Activated T-cell treated with anti-CD3 and anti-CD28 coated beads for 48 hours (primary cell): ENCODE measurements at places on chromosomes 7 and 10.

DNA sequence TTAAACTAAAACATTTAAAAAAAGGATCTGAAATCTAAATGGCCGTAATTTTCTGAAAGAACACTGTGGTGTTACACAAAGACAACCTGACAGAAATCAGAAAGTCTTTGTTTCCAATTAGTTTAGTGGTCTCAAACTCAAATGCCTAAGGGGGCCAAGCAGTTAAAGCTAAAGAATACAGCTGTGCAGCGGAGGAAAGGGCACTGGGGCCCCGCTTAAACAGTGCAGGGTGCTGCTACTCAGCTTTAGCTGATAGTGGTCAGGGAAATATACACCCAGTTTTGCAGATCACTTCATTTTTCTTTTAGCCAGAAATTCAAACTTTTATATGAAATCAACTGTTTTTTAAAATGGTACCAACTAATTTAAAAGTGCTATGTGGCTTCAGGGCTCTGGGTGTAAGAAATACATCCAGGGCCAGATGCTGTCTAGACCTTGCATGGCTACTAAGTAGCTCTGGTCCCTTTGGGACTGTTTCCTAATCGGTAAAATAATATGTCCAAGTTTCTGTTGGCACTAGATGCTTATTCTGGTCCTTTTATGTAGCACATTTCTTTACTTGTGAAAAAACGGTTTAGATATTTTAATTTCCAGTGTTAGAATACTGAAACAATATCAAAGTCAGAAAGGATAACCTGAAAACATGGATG, 161.8 kb upstream of the LAMB4 start:
- no peak for DNase-seq

- DNase-seq: no peak
Observed at GRCh38 chr10:130218936-130219335, 82.7 kb downstream of the GLRX3 start.

GRCh38 chr10:119289227-119289920, 82.0 kb downstream of the GRK5 start:
- no peak for DNase-seq

DNA sequence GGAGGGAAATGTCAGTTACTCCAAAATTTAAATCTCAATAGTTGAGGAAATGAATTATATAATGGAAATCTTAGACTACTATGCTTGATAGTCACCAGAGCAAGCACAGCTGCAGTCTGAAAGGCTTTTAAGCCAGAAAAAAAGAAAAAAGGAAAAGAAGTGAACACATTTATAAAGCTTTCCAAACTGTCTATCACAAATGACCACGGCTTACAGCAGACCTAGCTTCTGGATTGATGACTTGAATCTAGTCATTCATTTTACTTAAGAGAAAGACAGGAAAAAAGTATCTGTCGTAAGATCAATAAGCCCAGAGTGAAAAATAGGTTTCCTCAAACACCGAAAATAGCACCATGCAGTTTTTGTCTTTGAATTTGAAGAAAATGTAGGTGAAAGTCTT, 67.9 kb upstream of the OGDHL start:
- no peak for DNase-seq

DNA sequence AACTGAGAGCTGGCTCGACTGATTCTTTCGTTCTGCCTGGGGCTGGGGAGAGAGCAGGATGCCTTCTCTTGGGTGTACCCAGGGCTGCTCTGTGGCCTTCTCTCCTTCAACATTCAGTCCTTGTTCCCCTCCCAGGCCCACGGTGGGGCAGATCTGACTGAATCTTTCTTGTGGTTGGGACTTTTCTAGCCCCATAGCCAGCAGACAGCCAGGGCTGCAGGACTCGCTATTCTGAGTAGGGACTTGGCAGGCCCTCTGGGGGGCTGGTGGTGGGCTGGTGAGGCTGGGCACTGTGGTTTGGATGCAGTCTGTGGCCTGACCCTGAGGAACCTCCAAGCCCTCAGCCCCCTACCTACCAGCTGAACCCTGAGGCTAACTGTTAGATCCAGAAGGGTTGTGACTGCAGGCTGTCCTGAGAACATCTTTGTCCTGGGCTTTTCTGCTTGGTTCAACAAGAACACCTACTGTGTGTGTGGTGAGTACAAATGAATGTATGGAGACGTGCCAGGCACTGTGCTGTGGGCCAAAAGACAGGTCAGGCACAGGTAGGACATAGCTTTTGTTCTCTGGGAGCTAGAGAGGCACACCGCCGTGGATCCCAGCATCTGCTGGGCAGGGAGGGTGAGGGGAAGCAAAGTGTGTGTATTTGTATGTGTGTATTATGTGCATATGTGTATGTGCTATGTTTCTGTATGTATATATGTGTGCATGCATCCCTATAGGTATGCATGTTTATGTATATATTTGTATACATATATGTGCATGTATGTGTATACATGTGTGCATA, 2.1 kb upstream of the PALD1 start:
- DNase-seq: no peak

- no peak for DNase-seq
Observed at GRCh38 chr10:52098130-52098529, 216.0 kb upstream of the DKK1 start.

DNA sequence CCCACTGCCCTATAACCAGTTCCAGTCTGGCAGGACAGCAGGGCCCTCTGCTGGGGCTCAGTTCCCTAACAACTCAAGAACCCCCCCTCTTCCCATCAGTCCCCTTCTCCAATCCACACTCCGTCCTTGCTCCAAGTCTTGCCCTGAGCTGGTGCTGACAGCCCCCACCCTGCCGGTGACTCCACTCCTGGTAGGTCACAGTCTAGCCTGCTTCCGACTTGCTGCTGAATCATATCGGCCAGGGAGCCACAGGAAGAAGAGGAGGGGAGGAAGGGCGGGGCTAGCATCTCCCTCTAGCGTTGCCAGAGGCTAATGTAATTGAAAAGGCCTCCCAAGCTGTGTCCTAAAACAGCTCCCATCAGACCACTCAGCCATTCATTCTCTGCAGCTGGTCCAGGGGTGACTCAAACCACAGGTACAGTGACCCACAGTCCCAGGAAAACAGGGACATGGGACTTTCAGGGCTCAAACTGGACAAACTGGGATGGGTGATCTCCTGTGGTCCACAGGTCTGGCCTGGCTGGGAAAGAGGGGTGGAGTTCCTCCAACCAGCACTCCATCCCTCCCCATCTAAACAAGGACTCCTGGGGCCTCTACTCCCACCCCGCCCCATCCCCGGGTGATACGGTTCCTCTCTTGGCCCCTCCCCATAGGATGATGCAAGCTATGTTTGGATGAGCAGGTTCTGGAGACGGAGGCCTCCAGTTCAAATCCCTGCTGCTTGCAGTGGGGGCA, 158.8 kb downstream of the SH3PXD2A start:
- peak; percentile 74 for DNase-seq
